ENCODE measurements at places on chromosomes 5 and 9.

GRCh38 chr5:129930221-129930620 lies 26.0 kb downstream of the CHSY3 start:
- no peak for DNase-seq

DNA sequence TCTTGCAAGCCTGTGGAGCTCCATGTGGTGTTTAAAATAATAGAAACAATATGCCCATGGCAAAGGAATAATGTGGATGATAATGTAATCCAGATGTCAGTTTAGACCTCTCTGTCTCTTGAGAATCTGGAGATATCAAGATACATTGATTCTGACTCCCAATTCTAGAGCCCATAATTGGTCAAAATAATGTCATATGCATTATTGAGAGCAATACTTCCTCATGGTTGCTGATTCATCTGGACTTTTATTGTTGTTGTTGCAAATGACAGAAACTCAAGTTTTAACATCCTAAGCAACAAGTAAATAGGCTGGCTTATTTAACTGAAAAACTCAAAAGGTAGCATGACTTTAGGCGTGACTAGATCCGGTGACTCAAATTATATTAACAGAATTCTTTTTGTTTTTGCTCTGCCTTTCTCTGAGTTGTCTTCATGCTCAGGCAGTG lies 152.1 kb downstream of the PCSK1 start:
- no peak for DNase-seq

- DNase-seq: no peak
Measured at GRCh38 chr9:20694248-20694647, 10.2 kb downstream of the FOCAD start.

- no peak for DNase-seq
Measured at GRCh38 chr9:89122949-89123348, 55.7 kb downstream of the SHC3 start.

- no peak for DNase-seq
Measured at GRCh38 chr5:150623878-150624216, 16.6 kb upstream of the SYNPO start.

Measured in posterior cingulate gyrus (tissue), 11 donors.